ENCODE measurements at places on chromosomes 4 and X. TPM values are rescaled to one million over a fixed set of nuclear protein-coding genes. Genes with fewer than 3 reads are reported as not detected.

GRCh38 chr4:14726877-14727361 lies 275.4 kb upstream of the CPEB2 start:
- DNase-seq: peak; percentile 86

- no peak for DNase-seq
Observed at GRCh38 chrX:154374313-154375155, at the start of gene FLNA. FLNA (minus strand) TSS chrX:154374634; CDS start chrX:154371245, 3,389 bp downstream.

- DNase-seq: no peak
Observed at GRCh38 chr4:117610706-117611308, 423.5 kb upstream of the NDST3 start.

FABP2 gene
- total RNA-seq: not detected

PAK3 gene
- 8.5 TPM for total RNA-seq

GSX2 gene
- total RNA-seq: not detected
